ENCODE measurements at places on chromosomes 1 and 21.

- H3K4me3 ChIP-seq = no peak overlapping the region
- no peak overlapping the region for H3K27ac ChIP-seq
- DNase-seq = no peak
- no peaks in the 10 kb centered on the region for H3K27me3 ChIP-seq
- H3K4me1 ChIP-seq = peaks cover 38% of the 10 kb centered on the region
These were observed 1.7 kb upstream of the C2CD2 start for GRCh38 chr21:41955516-41955915.

DNA sequence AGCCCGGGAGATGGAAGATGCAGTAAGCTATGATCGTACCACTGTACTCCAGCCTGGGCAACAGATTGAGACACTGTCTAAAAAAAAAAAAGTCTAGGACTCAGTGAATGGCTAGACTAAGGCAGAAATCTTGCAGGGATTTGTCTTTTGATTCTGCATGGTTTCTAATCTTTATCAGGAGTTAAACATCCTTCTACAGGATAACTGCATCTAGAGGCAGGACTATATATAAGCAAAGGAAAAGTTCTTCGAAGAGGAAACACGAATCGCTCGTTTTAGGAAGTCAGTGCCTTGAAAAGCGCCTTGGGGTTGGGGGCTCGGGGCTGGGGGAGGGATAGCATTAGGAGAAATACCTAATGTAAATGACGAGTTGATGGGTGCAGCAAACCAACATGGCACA lies 602 bp upstream of the UFC1 start:
- peak overlapping the region; percentile 100 for H3K27ac ChIP-seq
- peaks cover 11% of the 10 kb centered on the region for H3K36me3 ChIP-seq
- no peaks in the 10 kb centered on the region for H3K27me3 ChIP-seq

- DNase-seq = no peak
- H3K4me3 ChIP-seq = no peak overlapping the region
- H3K36me3 ChIP-seq = no peaks in the 10 kb centered on the region
- H3K4me1 ChIP-seq = peaks cover 4% of the 10 kb centered on the region
- H3K27me3 ChIP-seq = no peaks in the 10 kb centered on the region
These were observed 9.9 kb upstream of the RSRP1 start for GRCh38 chr1:25257196-25257595.

DNA sequence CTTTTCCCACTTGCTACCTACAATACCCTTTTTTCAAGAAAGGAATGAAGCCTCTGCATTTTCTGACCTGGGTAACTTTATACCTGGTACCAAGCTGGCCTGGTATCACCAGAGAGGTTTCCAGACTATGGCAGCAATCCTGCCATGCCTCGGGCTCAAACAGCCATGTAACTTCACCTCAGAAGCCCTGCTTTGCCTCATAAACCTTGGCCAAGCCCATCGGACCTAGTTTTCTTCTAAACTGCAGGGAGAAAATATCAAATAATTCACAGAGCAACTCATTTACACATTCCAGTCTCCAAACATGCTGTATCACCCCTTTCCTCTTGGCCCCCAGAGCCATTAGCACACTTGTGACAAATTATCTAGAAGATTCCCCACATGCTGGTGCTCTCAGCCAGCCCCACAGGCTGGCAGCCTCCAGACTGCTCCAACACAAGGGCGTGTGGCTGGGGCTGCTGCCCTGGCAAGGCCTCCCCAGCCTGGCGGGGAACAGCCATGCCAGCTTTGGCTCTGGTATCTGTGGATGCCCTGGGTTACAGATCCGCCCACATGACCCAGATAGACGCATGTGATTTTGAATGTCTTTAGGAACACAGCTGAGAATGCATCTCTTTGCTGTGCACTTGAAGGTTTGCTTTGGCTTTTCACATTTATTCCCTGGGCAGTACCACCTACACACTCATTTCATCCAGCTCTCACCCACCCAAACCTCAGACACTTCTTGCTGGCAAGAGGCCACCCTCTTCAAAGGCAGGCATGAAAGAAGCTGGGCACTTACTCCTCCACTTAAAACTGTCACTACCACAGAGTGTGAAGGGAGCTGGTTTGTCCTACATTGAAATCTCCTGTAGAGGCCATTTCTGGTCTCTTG lies 70.0 kb upstream of the BCAR3 start:
- no peak overlapping the region for H3K4me3 ChIP-seq
- H3K27me3 ChIP-seq = peaks cover 3% of the 10 kb centered on the region
- H3K36me3 ChIP-seq = peaks cover 4% of the 10 kb centered on the region

DNA sequence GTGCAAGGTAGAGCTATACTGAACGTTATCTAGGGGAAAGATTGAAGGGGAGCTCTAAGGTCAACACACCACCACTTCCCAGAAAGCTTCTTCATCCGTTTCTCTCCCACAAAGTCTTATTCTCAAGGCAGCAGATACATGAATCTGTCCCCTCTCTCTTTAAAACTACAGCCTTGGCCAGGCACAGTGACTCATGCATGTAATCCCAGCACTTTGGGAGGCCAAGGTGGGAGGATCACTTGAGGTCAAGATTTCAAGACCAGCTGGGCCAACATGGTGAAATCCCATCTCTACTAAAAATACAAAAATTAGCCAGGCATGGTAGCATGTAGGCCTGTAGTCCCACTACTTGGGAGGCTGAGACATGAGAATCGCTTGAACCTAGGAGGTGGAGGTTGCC lies 8.1 kb downstream of the CYP4X1 start:
- peaks cover 20% of the 10 kb centered on the region for H3K4me1 ChIP-seq
- DNase-seq = no peak
- peak overlapping the region; percentile 2 for H3K27ac ChIP-seq
- no peak overlapping the region for H3K4me3 ChIP-seq
- H3K27me3 ChIP-seq = peaks cover 2% of the 10 kb centered on the region

GRCh38 chr1:206649261-206649921 lies 14.1 kb downstream of the DYRK3 start:
- H3K36me3 ChIP-seq = peaks cover 3% of the 10 kb centered on the region
- no peaks in the 10 kb centered on the region for H3K27me3 ChIP-seq
- H3K4me1 ChIP-seq = peaks cover 7% of the 10 kb centered on the region
- H3K27ac ChIP-seq = no peak overlapping the region

All from osteocyte (in vitro differentiated cells).